NCI-H1694 treated with DMSO at 0.1 percent for 48 hours (cell line): ENCODE measurements at places on chromosomes 5 and 9.
A peak's percentile ranks its signal among the peaks of the same experiment; 100 is the strongest.

- DNase-seq = no peak
Measured at GRCh38 chr9:26358836-26359235, 533.8 kb downstream of the CAAP1 start.

DNA sequence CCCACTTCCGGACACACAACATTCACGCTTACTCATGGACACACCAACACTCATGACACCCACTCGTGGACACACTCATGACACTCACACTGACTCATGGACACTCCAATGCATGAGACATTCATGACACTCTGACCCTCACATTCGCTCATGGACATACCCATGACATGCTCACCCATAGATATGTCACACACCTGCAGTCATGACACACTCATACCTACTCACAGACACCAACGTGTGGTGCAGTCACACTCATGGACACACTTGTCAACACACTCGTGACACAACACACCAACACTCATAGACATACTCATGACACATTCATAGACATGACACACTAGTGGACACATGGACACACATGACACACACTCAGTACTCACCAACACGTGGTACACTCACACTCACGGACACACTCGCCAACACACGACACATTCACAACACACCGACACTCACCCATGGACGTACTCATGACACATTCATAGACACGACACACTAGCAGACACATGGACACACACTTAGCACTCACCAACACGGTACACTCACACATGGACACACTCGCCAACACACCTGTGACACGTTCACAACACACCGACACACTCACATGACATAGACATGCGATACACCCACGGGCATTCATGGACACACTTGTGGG, 73.4 kb downstream of the PHF2 start:
- no peak for DNase-seq

GRCh38 chr9:76194896-76195295, 199.3 kb downstream of the RFK start:
- DNase-seq = no peak

- no peak for DNase-seq
Measured at GRCh38 chr5:124922255-124922975, 176.0 kb upstream of the ZNF608 start.

GRCh38 chr9:4243877-4244812, 55.7 kb downstream of the GLIS3 start:
- no peak for DNase-seq

DNA sequence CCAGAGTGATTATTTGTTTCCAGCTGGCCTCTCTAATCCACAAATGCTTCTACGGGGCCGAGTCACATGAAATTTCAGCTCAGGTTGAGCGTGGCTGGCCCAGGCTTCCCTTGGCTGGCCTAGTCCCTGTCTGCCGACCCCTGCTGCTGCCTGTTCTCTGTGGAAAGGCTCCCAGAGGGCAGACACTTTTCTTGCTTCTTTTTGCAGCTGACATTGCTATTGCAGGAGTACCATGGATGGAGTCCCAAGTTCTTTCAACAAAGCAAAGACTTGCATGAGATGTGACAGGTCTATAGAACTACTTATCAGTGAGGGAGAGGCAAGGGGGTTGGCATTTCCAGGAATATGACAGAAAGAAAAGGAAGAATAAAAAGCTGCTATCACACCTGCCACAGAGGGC, 287.4 kb upstream of the ARRDC3 start:
- no peak for DNase-seq

DNA sequence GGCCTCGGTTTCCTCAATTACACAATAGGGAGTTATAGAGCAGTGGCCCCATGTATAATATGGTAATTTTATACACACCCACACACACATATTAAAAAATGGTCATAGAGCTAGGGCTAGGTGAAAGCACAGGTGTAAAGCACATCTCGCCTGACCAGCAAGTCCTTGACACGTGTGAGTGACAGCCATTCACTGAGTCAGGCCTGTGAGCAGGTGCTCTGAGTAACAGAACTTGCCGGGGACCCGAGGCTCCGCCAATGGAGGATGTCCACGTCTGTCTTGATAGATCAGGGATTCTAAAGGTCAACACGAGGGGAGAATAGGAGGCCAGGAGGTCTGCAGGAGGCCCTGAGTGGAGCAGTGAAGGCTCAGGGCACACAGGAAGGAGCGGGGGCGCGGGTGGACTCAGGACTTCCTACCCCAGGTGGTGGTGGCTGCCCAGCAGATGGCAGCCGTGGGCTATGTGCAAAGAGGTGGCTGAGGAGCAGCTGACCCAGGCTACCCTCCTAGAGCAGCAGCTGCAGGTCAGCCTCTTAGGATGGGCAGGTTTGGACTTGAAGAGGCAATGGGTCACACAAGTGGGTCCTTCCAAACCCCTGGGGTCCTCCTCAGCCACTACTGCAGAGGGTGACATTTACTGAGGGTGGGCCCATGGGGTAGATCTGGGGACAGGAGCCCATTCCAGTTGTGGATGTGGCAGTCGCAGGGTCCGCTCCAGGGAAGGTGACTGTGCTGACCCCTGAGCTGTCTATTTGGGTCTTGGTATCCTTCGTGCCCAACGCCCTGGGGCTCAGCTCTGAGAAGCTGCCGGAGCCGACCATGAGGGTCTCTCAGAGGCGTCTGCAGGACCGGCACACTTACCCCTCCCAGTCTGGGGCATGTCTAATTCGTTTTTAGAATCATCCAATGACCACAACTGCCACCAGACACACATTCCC, 45.9 kb downstream of the PRRT1B start:
- DNase-seq = peak; percentile 35

DNA sequence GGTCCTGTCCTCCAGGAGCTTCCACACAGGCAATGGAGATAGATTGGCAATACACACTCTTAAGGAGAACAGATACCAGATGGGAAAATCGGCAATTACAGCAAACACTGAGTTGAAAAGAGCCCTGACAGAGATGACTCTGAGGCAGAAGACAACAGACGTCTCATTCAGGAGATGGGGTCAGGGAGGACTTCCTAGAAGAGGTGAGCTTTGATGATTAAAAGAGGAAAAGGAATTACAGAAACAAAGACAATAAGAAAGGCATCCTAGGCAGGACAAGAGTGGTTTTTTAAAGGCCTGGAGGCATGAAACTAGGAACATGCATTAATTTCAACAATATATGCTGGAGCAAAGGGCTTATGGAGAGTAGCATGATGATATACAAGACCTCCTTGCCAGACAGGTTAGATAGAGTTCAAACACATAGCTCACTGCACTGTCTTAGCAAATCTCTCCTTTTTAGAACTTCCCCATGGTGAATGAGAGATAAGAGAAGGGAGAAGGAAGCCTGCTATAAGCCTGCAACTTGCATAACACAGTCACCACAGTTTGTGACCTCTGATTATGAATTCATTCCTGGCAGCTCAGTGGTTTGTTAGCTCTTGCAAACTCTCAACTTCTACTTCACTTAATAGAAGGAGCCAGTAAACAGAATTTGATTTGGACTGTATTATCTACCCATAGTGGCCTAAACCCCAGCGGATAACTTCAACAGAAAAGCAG, 48.5 kb downstream of the SIL1 start:
- DNase-seq = no peak

DNA sequence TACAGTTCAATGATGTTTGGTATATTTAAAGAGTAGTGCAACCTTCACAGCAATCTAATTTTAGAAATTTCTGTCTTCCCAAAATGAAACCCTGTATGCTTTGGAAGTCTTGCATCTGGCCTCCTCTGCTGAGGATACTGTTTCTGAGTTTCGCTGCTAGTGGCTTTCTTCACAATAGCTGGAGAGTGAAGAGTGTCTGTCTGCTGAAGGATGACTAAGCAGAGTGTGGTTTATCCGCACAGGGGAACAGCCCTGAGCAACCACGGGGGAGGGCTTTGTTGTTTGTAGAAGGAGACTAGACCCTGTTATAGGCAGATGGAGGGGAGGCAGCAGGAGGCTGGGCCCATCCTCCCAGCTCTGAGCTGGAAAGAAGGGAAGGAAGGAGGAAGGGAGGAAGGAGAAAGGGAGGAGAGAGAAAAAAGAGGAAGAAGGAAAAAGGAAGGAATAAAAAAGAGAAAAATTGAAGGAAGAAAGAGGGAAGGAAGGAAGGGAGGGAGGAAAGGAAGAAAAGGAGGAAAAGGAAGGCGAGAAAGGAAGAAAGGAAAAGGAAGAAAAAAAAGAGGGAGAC, 10.5 kb upstream of the IRX2 start:
- no peak for DNase-seq

- no peak for DNase-seq
Measured at GRCh38 chr5:126348855-126349635, 74.2 kb upstream of the GRAMD2B start.

DNA sequence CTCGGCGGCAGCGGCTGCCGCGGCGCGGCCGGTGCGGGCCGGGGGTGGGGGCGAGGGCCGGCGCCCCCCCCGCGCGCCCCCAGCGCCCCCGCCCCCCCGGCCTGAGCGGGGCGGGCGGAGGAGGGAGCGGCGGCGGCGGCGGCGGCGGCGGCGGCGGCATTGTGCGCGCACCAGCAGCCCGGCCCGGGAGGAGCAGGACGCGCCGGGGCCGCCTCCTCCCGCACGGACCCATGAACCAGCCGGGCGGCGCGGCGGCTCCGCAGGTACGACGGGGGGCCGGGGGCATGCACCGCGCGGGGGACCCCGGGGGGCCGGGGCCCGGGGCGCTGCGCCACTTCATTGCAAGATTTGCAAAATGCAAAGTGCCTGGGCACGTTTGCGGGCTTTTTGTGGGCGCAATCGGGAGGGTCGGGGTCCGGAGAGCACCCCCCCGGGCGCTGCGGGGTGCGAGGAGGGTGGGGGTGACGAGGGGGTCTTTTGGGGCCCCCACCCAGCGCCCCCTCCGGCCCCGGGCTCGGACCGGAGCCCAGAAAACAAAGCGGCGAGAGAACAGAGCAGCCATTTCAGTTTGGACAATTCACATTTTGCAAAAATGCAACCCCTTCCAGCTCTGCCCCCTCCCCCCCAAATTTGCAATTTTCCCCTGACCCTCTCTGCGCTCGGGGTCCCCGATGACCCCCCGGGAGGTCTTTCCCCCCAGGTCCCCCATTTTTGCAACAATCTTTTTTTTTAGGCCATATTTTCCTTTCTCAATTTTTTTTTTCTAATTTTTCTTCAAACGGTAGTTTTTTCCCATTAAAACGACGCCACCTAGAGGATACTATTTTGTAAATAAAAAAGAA, at the start of gene ZNF618:
TSS of gene ZNF618 (plus strand) at position 159 of the 842 bp plus-strand sequence. CDS start at position 231, 72 bp downstream.
- DNase-seq = peak; percentile 36

GRCh38 chr5:88924330-88924657, 41.3 kb upstream of the MEF2C start:
- DNase-seq = no peak

GRCh38 chr9:115132648-115133047, 14.7 kb upstream of the TNC start:
- DNase-seq = no peak

GRCh38 chr5:34499001-34499734, 157.0 kb upstream of the RAI14 start:
- DNase-seq = no peak

DNA sequence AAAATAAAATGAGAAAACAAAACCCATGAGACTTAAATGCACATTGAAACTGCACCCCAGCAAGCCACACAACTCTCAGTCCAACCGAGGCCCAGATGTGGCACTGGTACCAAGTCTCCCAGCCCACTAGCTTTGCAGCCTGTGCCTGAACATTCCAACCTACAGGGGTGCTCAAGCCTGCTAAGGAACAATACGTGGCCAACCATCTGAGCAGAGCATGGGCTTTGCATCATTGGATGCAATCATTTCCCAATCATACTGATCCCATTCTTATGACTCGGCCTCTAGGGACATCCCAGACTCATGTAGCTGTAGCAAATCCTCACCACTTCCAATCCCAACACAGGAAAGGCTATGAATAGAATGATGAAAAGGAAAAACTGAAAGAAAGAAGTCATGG, 297.2 kb downstream of the SPOCK1 start:
- DNase-seq = no peak

DNA sequence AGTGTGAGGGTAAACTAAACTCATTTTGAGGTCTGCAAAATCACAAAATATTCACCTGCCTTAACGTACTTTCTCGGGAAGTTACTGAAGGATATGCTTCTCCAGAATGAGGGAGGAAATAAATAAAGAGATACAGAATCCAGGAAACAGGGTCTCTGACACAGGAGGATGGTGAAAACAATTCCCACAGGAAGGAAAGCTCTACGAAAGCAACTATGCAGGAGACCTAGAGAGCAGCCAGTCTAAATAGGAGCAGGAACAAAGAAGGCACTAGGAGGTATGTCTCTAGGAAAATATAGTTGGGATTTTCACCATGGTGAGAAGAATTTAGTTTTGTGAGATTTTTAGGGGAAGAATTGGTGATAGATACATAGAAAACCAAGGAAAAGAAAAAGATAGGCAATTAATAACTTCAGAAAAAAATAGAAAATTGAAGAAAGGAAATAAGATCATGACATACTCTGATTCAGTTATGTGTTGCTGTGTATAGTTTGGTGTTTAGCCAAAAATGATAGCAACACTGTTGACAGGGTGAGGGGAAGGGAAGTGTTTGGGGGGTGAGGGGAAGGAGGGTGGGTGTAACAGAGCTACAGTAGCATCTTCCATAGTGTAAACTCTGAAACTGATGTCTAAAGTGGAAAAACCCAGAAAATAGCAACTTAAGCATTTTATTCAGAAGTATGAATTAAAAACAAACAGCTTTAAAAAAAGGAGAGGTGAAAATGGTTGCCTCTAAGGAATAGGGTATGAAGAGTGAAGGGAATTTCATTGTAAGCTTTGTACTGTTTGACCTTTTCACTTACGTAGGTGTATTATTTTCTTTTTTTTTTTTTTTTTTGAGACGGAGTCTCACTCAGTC, 9.8 kb downstream of the GPR21 start:
- no peak for DNase-seq

DNA sequence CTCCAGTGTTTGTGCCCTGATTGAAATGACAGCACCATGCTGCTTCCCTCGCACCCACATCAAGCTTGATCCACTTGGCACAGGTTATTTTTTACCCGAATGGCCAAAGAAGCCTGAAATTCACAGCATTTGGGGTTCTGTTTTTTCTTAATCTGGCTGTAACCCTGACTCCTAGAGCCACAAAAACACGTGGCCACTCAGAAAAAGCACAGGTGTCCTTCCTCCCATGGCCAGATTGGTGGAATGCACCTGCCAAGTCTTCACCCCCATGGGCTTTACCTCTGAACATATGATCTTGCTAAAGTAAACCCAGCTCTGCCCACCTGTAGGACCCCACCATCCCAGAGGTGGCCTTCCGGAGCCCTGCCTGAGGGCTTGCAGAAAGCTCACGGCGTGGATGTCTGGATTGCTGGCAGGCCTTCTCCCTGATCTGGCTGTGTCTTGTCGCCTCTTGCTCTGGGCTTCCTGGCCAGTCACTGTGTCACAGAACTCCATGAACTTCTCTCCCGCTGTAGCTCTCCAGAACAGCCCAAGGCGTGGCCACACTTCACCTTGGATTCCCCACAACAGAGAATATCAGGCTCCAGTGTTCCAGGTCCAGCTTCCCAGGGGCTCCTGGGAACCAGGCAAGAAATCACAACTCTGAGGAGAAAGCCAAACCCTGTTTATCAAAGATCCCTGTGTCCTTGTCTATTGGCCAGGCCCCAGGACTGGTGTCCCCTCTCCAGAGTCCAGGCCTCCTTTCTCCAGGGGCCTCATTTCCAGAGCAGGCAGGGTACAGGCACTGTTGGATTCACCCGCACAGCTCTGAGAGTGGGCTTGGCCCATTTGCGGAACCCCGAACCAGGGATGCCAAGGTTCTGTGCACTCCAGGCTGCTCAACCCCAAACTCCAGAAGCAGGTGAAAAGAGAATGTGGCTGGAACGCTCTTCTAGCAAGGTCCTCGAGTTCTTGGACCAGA, 272.5 kb downstream of the SYK start:
- no peak for DNase-seq
